Occipital lobe (tissue), 3 donors: ENCODE measurements at places on chromosomes 1 and 21. TPM values are rescaled to one million over a fixed set of nuclear protein-coding genes. Genes with fewer than 3 reads are reported as not detected.

C1orf226 gene
- total RNA-seq = 1.1 TPM

NBPF10 gene
- total RNA-seq = 1.1 TPM

KRTAP19-6 gene
- total RNA-seq = not detected

PLPPR5 gene
- 76.6 TPM for total RNA-seq

COL11A1 gene
- total RNA-seq = 45.9 TPM

IVL gene
- not detected for total RNA-seq

LSM10 gene
- 3.1 TPM for total RNA-seq

EPHB2 gene
- total RNA-seq = 34.9 TPM

EMC1 gene
- total RNA-seq = 74.1 TPM

CNTN2 gene
- 22.8 TPM for total RNA-seq

CIART gene
- total RNA-seq = 2.5 TPM

CFAP57 gene
- total RNA-seq = 1.4 TPM

S100A3 gene
- total RNA-seq = not detected

TGFBR3 gene
- 6.9 TPM for total RNA-seq

SHE gene
- total RNA-seq = 2.0 TPM

NPHS2 gene
- not detected for total RNA-seq

HEYL gene
- total RNA-seq = 0.47 TPM

LEPROT gene
- 35.2 TPM for total RNA-seq

TRIM45 gene
- total RNA-seq = 5.0 TPM

ATP6V1G3 gene
- not detected for total RNA-seq

RAB42 gene
- 1.6 TPM for total RNA-seq

CFHR4 gene
- 0.31 TPM for total RNA-seq

MEX3A gene
- total RNA-seq = 42.4 TPM

CCDC181 gene
- total RNA-seq = 6.4 TPM

FNDC5 gene
- total RNA-seq = 17.0 TPM

FMOD gene
- total RNA-seq = 1.1 TPM

PDZK1 gene
- 0.78 TPM for total RNA-seq

PLA2G2D gene
- not detected for total RNA-seq

BLACAT1 gene
- 0.94 TPM for total RNA-seq

EPHA8 gene
- 0.94 TPM for total RNA-seq

F13B gene
- total RNA-seq = not detected

RORC gene
- 0.16 TPM for total RNA-seq

XCL1 gene
- total RNA-seq = not detected

UBE2U gene
- total RNA-seq = not detected

TFF2 gene
- not detected for total RNA-seq
